Tibial artery (tissue), 4 donors: ENCODE measurements at places on chromosomes 1 and 21.

GRCh38 chr1:71343686-71344416 is 263.0 kb upstream of the ZRANB2 start:
- DNase-seq = no peak

DNA sequence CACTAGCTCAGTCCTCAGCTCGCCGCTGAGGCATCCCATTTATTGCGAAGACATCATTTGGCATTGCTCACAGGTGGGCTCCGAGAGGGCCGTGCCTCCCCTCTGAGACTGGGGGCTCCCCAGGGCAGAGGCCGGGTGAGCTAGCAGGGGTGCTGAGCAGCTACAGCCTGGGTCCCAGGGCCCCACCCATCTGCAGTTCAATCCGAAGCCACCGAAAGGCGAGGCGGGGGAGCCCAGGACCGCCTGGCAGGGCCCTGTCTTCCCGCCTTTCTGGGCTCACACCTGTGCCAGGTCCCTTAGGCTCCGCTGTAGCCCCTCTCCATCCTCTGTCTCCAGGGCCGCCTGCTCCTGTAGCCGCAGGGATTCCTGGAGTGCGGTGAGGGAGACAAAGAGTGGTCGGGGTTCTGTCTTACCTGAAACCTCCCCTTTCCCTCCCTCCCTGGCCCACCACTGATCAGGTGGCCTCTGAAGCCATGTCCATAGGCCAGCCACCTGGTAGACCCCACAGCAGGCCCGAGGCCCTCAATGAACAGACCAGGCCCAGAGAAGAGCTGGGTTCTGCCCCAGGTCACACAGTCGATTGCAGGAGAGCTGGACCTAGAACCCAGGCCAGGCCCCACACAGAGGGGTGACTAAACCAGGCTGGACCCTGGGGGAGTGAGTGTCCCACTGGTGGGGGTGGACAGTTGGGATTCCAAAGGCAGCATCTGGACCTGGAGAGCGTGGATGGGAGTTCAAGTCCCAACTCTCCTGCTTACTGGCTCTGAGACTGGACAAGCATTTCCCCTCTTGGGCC is 18.1 kb upstream of the NBPF1 start:
- no peak for DNase-seq

- DNase-seq = no peak
These were observed 83.4 kb upstream of the POU3F1 start for GRCh38 chr1:38129971-38130370.

DNA sequence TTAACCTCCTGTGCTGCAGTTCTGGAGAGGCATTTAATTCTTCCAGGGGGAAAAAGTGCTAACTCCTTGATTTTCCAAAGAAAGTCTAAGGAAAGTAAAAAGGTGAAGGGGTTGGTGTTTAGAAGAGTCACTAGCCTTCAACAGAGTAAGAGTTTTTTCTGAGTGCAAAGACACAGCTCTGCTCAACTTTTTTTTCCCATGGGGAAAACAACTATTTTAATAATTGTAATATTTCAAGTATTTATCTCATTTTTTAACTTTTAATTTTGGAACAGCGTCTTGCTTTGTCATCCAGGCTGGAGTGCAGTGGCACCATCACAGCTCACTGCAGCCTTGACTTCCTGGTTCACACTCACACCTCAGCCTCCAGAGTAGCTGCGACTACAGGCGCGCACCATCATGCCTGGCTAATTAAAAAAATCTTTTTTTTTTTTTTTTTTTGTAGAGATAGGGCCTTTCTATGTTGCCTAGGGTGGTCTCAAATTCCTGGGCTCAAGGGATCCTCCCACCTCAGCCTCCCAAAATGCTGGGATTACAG is 202.6 kb downstream of the APP start:
- no peak for DNase-seq

GRCh38 chr1:221962385-221962784 is 220.5 kb upstream of the DUSP10 start:
- no peak for DNase-seq

DNA sequence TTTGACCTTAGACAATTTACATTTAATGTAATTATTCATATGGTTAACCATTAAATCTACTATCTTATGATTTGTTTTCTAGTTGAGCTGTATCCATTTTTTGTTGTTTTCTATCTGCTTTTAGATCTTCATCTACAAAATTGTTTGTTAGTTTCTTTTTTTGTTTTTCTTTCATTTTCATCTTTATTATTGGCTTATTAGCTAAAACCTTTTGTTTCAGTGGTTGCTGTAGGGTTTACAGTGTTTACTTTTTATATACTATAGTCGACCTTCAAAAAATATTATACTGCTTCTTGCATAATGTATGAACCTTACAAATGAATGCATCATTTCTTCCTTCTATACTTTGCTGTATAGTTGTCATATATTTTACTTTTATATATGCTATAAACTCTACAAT is 651.6 kb upstream of the PLXNA2 start:
- no peak for DNase-seq

DNA sequence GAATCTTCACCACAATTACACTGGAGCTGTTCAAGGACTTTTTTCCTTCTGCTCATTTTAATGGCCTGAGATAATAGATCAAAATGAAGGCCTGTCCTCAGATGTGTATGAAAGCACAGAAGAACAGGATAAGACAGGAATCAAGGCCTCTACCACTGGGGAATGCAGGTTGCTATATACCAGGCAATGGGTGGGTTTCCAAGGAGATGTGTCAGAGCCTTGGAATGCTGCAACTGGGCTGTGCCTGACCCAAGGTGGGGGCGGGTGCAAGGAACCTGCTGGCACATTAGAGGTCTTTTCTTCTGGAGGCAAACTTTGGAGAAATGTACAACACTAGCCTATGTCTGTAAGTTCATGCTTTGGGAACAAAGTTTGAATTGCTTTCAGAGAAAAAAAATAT is 21.7 kb upstream of the LAMC2 start:
- DNase-seq = no peak

DNA sequence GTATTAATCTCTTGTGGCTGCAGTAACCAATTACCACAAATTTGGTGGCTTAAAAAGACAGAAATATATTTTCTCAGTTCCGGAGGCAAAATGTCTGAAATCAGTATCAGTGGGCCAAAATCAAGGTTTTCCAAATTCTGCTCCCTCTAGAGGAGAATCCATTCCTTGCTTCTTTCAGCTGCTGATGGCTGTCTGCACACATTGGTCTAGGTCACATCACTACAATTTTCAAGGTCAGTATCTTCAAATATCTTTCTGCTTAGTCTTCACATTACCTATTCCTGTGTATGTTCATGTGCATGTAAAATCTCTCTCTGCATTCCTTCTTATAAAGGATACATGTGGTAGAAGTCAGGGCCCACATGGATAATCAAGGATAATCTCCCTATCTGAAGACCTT is 999.4 kb downstream of the KCNT2 start:
- DNase-seq = no peak

DNA sequence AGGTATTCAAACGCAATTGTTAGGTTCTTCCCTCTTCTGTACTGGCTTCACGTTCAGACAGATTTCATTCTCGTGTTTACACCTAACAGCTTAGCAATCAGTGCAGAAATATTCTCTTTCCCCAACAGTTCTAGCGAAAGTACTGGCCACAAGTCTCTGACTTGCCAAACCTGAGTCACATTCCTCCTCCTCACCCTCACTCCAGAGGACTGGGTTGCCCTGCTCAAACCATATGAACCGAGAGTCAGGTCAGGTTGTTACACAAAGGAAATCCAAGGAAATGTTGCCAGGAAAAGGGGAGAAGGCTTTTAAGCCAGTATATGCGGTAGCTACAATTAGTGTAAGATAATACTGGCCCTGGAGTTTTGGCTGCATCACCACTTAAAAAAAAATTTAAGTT is 282.5 kb downstream of the RGS7 start:
- DNase-seq = no peak

DNA sequence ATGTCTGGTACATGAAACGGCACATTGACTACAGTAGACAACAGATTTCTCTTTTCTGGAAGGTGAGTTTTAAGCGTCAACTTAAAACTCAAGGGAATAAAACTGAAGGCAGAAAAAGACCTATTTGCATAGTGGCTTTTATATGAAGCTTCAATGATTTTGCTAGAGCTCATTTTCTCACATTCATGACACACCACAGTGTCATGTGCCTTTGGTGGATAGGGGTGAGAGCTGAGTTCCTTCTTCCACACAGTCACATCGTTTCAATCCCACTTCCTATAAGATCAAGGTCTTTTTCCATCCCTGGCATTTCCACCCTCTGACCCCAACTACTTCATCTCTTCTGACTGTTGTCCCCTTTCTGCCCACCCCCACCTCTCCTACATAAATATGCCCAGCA is 31.0 kb downstream of the IL12RB2 start:
- no peak for DNase-seq

GRCh38 chr1:47742890-47743760 is 254.1 kb downstream of the TRABD2B start:
- DNase-seq = no peak
